ENCODE measurements at places on chromosomes 6 and 20.

DNA sequence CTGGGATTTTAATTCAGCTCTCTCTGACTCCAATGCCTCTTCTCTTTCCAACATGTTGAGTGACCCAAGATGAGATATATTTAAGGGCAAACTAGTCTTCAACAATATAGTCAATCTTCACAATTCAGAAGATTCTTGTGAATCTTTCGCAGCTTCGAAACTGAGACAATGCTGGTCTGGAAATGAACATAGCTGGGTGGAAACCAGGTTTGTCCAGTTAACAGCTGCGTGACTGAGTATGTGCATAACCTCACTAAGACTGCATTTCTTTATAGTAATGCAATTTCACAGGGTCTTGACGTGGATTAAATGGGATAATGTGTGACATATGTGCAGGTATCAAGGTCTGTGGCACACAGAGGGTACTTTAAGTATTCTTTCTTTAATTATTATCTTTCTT lies 18.9 kb downstream of the PTPRT start:
- DNase-seq: no peak

- DNase-seq: no peak
These were observed 192.5 kb downstream of the PTPRK start for GRCh38 chr6:128327890-128328289.

- no peak for DNase-seq
These were observed 1.7 kb downstream of the ARFGEF2 start for GRCh38 chr20:48923149-48923718.

- no peak for DNase-seq
These were observed at the start of gene TPMT for GRCh38 chr6:18154507-18155149. Gene TPMT (minus strand): TSS chr6:18155077. CDS start chr6:18149127, 5,950 bp downstream.

GRCh38 chr6:132734694-132735236 lies 20.9 kb upstream of the VNN1 start:
- no peak for DNase-seq

DNA sequence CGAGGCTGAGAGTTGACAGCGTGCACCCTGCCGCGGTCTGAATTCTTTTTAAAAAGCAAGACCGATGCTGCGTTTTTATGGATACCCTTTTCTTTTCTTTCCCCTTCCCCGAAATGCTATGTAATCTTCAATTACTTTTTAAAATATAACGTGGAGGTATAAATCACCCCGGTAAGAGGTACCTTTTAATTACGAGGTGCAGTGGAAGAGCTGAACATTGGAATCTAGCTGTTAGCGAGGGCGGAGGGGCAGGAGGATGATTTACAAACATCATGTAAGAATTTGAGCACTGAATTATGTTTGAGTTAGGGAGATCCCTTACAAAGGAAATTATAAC lies 1.2 kb downstream of the EYA2 start:
- no peak for DNase-seq

GRCh38 chr20:32482442-32483261 lies 102.5 kb downstream of the NOL4L start:
- no peak for DNase-seq

- no peak for DNase-seq
These were observed 166.3 kb upstream of the DTNBP1 start for GRCh38 chr6:15829156-15829555.

DNA sequence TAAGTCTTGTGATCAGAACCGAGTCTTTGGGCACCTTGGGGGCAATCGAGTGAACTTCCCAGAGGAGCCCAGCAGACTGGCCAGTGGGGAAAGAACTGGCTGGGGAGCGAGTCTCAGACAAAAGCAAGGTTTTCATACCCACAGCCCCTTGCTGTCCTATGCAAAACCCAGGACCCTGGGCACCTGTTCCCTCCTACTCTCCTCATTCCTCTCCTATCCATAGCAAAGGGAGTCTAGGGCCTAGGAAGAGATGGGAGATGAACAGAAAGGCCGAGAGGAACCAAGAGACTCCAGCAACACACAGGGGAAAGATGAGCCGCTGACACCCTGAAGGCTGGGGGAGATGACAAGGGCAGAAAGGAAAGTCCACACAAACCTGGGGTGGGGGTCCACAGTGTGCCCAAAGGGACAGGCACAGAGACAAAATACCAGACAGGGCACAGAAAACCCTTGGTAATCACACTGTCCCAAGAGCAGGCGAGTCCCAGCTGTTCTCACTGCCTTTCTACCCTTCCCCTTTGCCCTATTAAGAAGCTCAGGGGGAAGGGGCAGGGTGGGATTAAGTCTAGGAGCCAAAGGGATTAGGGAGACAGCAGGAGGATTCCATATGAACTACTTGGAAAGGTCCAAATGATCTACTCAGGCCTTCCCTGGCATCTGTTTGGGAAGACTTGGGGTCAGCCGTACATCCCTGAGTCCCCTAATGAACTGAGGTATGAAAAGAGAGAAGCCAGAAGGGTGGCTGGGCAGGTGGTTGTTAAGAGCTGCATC lies 6.5 kb downstream of the PPP1R18 start:
- no peak for DNase-seq

DNA sequence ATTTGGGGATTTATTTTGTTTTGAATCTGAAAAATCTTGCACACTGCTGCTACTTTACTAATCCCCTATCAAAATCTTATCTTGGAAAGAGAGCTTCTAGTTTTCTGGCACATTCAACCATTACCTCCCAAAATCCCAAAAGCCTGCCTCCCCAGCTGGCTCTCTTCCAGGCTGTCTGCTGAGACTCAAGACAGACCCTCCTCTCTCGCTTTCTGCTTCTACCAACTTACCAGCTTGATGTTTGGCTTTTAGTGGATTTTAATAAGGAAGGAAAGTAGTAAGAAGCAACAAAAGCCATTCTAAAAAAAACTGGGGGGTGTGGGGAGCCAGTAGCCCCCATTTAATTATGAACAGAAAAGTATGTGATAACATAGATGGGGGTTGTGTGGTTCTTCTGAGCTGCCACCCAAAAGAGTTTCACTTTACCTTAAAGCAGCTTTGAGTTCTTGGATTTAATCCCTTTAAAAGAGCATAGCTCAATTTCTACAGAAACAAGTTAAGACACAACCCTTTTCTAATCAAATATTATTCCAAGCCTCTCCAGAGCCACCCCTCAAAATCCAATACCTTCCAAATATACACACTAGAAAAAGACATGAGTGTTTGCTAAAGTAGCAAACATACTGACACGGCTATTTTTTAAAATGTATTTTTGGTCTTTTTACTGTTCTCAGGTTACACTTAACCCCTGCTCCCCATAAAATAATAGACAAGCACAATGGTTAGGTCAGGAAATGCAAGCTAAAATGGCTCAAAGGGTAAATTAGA lies 71.7 kb downstream of the ATP9A start:
- DNase-seq: no peak

DNA sequence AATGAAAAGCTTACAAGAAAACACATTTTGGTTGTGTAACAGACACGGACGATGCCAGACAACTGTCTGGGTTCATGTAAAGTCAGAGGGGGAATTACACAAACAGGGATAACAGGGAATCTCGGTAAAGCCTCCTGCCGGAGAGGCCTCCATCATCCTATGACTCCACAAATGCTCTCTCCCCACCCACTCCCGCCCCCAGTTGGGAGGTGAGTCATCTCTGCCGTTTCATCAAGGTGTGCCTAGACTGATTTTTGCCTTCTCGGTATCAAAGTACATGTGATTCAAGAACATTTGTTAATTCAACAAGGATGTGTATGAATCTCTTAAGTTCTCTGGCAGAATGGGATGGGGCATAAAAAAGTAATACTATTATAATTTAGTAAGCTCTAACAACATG lies 304.9 kb upstream of the PRDM1 start:
- peak; percentile 18 for DNase-seq

GRCh38 chr20:12594410-12595088 lies 414.2 kb upstream of the SPTLC3 start:
- DNase-seq: no peak

DNA sequence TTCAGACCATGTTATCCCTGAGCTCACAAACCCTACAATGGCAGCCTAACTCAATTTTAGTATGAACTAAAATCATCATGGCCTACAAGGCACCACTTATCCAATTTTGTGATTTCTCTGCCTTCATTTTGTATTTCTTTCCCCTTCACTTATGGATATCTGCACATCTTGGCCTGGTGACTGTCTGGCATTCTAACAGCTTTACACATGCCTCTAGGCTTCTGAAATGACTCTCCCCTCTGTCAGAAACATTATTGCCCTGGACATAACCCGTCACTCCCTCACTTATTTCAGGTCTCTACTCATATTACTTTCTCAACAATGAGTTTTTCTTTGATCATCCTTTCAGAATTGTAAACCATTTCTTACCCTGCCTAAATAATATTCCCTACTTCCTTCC lies 89.2 kb upstream of the THEMIS start:
- no peak for DNase-seq

DNA sequence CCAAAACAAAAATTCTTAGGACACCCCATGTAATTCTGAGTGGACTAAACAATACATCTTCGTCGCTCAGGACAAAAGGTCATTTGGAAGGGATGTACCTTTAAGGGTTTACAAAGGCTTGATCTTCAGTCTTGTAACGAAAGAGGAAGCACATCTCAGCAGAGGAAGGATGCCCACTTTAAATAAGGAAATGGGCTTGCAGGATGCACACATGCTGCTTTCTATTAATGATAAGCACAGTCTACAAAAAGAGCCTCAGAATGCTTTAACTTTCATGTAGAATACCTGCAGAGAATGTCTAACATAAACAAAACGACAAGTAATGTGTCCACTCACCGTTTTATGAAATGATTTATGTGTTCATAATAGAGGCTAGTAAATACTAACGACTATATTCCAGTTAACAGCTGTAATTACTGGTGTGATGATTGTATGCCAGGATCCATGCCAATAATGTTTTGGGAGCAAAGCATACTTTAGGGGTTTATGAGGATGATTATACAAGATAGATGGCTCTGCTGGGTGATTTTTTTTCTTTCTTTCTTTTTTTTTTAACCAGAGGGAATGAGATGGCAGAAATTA lies 216.9 kb downstream of the GMDS start:
- no peak for DNase-seq

DNA sequence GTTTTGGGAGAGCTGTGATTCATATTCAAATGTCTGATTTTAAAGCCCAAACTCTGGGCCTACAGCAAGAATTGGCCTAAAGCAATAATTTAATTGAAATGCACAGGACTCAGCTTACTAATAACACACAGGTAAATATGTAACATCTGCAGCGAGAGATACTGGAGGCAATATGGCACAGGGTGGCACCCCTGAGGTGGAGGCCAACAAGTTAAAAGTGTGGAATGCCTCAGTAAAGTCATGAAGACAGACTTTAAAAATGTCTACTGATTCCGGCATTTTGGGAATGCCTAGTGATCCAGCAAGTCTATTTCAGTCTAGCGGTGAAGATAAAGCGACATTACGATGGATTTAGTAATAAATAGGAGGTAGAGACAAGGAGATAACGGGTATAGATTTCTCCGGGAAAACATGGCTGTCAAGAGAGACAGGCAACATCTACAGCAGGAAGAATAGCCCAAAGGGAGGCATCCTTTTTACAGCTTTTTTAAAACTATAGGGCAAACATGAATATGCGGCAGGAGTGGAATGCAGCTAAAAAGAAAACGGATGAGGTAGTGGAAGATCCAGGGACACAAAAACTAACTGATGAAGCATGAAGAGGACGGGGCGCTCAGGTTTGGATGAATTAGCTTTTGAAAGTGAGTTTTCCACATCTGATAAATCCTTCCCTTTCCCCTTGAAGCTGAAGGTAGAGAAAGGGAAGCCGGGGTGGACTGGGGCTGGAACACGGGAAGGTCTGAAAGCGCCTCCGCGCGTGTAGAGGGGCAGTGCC lies 1.2 kb downstream of the NANP start:
- DNase-seq: no peak

GRCh38 chr20:23446505-23446904 lies 6.2 kb downstream of the CST11 start:
- DNase-seq: no peak

- DNase-seq: no peak
These were observed 8.7 kb downstream of the ANKS1A start for GRCh38 chr6:34897716-34898115.

DNA sequence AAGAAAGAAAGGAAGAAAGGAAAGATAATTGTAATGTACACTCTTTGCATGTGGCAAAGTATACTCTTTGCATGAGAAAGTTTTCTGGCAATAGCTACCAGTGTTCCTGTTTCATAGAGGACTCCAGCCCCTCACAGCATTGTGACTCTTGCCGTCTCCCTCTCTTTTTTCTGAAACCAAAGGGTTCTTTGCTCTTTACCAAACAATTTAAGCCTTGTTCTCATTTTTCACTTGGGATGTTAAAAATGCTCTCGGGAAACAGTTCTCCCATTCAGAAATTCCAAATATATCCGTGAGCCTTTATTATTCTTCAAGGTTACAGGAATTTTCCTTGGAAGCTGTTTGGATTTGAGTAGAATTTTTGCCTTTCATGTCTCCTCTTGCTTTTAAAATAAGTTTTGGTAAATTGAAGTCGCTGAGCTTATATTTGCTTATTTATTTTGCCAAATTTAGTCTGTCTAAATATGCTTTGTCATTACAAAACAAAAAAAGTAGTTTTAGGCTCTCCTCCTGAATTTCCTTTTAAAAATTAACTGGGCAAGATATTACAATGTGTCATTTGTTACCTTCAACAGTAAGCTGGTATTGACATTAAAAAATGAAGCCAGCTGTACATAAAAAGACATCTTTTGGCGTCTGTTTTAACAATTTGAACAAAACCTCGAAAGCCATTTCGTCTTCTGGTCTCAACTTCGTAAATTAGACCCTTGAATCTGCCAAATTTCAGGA lies 103.8 kb upstream of the ARMC2 start:
- no peak for DNase-seq

GRCh38 chr20:771741-772464 lies 3.6 kb upstream of the SLC52A3 start:
- no peak for DNase-seq

DNA sequence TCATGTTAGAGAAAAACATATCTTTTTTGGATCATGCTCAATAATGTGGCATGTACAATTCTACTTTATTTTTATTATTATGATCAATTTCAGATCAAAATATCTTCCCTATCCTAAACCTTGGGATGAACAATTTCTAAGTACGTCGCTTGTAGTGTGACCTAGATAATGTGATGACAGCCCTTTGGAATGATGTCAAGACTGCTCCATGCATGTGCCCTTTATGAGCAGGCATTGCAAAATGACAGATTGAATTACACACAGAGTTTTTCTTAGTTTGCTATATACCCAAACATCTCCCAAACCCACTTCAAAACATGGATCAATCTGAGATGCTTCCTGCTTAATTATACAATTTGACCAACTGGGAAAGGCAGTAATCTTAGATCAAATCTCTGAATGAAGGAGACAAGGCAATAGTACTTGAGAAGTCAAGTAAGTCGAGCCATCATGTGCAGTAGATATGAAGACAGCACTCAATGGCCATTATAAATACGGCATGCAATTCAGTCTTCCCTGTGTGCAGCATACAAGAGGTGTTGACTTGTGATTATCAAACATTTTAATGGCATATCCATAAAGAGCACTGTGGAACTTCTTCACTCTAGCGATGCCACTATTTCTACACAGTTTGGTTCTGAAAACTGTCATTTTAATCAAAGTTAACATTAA lies 294.8 kb downstream of the RNF144B start:
- no peak for DNase-seq

Data from activated CD4-positive, CD25-positive, alpha-beta regulatory T cell treated with anti-CD3 and anti-CD28 coated beads, Interleukin-2, amount 50 U/mL, for 16 hours (primary cell).